ENCODE measurements at places on chromosomes 4 and X. TPM values are rescaled to one million over a fixed set of nuclear protein-coding genes. Genes with fewer than 3 reads are reported as not detected.

TMEM31 gene
- total RNA-seq, result not detected

TMSB15A gene
- not detected for total RNA-seq

- H3K4me1 ChIP-seq, result no peaks in the 10 kb centered on the region
- H3K36me3 ChIP-seq, result no peaks in the 10 kb centered on the region
- no peaks in the 10 kb centered on the region for H3K27me3 ChIP-seq
- no peak overlapping the region for H3K27ac ChIP-seq
Measured at GRCh38 chrX:110989447-110989846, 106.5 kb upstream of the PAK3 start.

VCX3A gene
- total RNA-seq, result 0.56 TPM

- no peak for DNase-seq
- H3K4me3 ChIP-seq, result no peak overlapping the region
- no peaks in the 10 kb centered on the region for H3K36me3 ChIP-seq
- H3K27ac ChIP-seq, result peak overlapping the region; percentile 38
- H3K4me1 ChIP-seq, result peaks cover 55% of the 10 kb centered on the region
- H3K27me3 ChIP-seq, result no peaks in the 10 kb centered on the region
Measured at GRCh38 chr4:102817613-102818268, 9.6 kb downstream of the UBE2D3 start.

GRCh38 chr4:81164623-81165416 is 50.2 kb downstream of the PRKG2 start:
- DNase-seq, result no peak
- no peak overlapping the region for H3K27ac ChIP-seq
- H3K36me3 ChIP-seq, result no peaks in the 10 kb centered on the region

RAB41 gene
- total RNA-seq, result not detected

DNA sequence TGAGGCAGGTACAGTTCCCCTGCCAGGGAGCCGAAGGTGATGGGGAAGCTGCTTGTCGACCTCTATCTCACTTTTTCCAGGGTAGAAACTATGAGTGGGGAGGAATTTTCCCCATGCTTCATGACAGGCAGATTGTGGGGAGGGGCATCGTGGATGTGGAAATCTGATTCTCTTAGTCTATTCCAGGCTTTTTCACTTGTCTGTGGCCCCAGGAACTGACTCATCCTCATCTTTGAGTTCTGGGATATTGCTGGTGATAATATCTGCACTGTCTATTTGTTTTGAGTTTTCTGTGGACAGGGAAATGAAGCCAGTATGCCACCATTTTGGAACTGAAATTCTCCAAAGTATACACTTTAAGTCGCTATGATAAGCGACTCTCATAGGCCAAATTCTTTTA is 7.6 kb upstream of the TLR2 start:
- H3K27ac ChIP-seq, result no peak overlapping the region
- no peak for DNase-seq
- no peaks in the 10 kb centered on the region for H3K36me3 ChIP-seq
- H3K27me3 ChIP-seq, result no peaks in the 10 kb centered on the region
- no peak overlapping the region for H3K4me3 ChIP-seq

KCND1 gene
- 1.0 TPM for total RNA-seq

GPRASP2 gene
- 24.6 TPM for total RNA-seq

- H3K4me3 ChIP-seq, result no peak overlapping the region
- no peaks in the 10 kb centered on the region for H3K27me3 ChIP-seq
- peaks cover 8% of the 10 kb centered on the region for H3K36me3 ChIP-seq
- H3K27ac ChIP-seq, result no peak overlapping the region
- no peaks in the 10 kb centered on the region for H3K4me1 ChIP-seq
- DNase-seq, result no peak
Measured at GRCh38 chr4:3168029-3168428, 80.9 kb upstream of the MSANTD1 start.

DNA sequence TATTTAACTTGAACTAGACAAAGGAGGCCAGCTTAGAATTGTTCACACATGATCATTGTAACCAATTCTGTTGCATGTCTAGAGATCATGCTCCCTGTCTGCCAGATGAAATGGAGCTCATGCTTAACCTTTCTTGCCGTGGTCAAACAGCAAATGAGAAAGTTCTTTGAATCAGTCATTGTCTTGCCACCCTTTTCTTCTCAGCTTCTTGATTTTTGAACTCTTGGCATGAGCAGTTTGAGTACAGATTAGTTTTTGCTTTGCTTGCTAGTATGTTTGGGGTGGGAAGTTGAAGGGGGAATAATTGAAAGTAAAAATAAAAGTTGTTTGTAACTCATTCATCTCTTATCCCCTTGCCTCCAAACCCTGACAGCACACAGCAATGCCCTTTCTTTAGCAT is 4.7 kb downstream of the MTM1 start:
- peak overlapping the region; percentile 21 for H3K27ac ChIP-seq
- H3K4me3 ChIP-seq, result no peak overlapping the region
- no peaks in the 10 kb centered on the region for H3K27me3 ChIP-seq
- DNase-seq, result no peak
- H3K4me1 ChIP-seq, result peaks cover 26% of the 10 kb centered on the region

Data from thyroid gland (tissue), 4 donors.